RWPE2 (cell line): ENCODE measurements at places on chromosomes 7 and 10.

GRCh38 chr10:71842422-71842821 is 8.6 kb downstream of the PSAP start:
- DNase-seq = no peak

- DNase-seq = no peak
These were observed 27.4 kb upstream of the ELN start for GRCh38 chr7:74000489-74001149.

DNA sequence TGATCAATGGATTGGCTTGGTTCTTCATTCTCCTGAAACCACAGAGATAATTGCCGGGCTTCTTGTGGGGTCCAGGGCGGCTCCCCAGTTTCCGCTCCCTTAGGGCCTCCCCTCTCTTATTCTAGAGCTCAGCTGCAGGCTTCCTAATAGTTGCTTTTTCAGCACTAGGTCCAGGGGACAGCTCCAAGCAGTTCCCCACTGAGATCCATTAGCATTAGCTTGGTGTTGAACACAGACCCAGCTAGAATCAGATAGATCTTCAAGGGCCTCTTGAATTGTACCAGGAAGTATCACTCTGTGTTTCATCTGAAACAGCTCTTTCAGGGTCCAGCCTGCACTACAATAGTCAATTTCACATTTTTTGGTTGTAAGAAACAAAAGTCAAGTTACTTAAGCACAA is 238.7 kb downstream of the SEC23IP start:
- no peak for DNase-seq

DNA sequence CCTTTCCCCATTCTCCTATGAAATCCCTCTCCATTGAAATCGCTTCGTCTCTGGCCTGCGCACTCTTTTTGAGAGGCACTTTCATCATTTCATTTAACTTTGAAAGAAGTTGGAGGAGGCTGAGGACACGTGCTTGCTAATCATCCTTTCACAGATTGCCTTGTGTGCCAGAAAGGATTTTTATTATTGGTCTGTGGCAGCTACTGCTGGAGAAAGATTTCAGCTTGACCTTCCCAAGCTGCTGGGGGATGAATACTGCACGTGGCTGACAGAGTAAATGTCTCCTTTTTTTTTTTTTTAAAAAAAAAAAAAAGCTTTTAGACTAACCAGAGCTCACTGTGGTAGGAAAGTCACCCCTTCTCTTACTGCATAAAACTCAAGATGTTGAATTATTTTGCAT is 44.2 kb upstream of the KCNIP2 start:
- DNase-seq = no peak

DNA sequence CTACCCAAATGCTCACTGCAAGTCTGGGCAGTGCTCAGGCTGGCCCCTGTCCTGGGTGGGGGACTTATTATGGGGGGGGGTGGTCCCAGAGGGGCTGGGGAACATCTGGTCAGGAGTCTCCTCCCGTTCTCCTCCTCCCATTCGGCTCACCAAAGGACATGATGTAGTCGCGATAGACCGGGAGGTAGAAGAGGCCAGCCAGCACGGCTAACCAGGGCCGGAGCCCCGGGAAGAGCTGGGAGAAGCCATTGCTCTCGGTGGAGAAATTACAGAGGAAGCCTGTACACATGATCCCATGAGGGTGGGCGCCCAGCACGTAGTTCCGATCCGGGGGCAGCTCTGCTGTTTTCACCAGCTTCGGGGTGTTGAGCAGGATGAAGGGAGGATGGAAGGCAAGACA is 2.4 kb downstream of the MOGAT3 start:
- DNase-seq = no peak

GRCh38 chr10:132163278-132163765 is 23.4 kb upstream of the DPYSL4 start:
- no peak for DNase-seq

DNA sequence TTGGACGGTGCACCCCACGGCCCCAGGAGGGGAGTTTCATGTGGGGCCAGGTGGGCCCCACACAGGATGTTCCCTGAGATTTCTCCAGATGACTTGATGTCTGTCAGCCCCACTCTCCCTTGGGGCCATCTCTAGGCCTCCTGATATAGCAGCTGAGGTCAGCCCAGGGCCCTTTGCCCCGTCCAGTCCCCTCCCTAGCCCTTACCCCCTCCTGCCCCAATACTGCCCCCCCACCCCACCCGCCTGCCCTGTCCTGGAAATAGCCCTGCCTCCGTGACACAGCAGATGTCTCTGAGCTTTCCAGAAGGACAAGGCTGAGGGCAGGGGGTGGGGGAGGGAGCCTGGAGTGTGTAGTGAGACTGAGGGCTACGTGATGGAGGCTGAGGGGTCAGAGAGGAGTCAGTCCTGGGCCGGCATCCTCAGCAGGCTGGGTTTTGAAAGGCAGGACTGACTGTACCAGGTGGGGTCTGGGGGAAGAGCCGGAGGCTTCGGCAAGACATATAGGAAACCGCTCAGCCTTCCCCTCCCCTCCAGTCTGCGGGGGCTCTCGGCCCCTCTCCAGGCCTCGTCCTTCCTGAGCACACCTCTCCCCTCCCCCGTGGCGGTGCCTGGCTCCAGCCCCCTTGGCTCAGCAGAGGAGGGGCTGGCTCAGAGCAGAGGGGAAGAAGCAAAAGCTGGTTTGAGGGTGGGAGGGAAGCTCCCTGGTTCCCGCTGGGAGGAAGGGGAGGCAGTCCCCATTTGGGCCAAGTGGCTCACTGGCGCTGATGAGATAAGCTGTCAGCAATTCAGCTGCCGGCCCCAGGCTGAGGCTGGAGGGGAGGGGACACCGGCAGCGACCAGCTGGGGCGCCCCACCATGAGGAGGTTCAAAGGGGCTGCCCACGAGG is 2.0 kb downstream of the FLNC start:
- no peak for DNase-seq

- DNase-seq = no peak
These were observed 34.6 kb upstream of the PDK4 start for GRCh38 chr7:95630702-95631458.

DNA sequence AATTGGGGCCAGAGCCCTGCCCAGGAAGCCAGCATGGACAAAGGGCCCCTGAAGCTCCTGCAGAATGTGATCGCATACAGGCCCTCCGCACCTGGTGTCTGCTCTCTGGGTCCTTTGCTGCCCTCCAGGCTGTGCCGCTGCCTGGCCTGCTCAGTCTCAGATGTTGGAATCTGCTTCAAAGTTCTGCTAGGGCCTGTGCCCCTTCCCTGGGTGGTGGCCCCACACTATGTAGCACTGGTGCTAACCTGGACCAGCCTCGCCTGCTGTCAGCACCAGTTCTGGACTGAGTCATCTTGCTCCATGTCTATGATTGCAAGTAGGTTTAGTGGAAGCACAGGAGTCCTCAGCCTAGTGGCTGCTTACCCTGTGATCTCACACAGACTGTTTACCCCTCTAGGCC is 6.3 kb downstream of the MAT1A start:
- no peak for DNase-seq

- DNase-seq = no peak
These were observed 116.0 kb downstream of the VTI1A start for GRCh38 chr10:112562809-112563663.

DNA sequence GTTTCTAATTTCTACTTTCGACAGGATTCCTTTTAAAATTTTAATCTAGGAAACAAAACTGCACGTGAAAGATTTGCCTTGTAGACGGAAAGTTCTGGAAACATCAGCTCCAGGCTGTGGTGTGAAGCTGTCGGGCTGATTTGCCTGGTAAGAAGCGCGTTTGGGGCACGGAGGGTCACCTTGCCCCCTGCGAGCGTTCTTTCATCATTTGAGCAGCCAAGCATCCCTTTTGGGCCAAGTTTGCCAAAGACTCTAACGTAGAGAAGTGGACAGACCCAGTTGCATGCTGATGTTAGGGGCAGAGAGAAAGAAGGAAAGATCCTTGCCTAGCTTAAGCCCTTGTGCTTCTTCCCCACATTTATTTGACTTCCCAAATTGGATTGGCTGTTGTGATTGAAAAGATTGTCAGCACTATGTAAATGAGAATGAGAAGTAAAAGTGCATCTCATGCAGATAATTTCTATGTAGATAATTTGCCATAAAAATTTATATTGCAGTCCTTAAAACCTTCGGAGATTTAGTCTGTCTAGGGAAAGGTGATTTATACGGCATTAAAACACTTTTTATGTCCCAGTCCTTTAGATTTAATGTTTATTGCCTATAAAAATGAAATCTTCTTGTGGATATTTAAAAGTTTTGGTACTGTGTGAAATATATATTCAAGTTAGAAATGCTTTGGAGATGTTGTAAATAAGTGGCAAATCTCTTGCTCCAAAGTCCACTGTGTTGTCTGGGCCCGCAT is 76.1 kb downstream of the CUX1 start:
- DNase-seq = no peak

DNA sequence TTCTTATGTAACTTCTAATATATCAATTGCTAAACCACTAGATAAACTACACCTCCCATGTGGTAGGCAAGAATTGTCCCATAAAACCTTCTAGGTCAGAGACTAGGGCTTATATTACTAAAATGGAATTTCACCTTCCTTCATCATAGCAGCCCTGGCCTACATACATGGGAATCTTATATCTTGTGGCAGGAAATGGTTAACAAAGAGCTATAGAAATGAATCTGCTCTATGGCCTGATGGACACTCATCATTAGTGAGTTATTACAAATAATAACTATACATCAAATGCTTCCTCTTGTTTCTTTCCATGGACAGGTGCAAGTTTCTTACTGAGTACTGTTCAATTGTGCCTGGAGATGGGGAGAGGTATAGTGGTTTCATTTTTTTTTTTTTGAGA is 62.3 kb upstream of the PDLIM1 start:
- no peak for DNase-seq

- DNase-seq = no peak
These were observed 265.2 kb upstream of the PPP2R2D start for GRCh38 chr10:131635564-131636015.

GRCh38 chr10:22626784-22627183 is 87.6 kb downstream of the PIP4K2A start:
- no peak for DNase-seq

- no peak for DNase-seq
These were observed 1.7 kb upstream of the ST7 start for GRCh38 chr7:116951366-116952292.

DNA sequence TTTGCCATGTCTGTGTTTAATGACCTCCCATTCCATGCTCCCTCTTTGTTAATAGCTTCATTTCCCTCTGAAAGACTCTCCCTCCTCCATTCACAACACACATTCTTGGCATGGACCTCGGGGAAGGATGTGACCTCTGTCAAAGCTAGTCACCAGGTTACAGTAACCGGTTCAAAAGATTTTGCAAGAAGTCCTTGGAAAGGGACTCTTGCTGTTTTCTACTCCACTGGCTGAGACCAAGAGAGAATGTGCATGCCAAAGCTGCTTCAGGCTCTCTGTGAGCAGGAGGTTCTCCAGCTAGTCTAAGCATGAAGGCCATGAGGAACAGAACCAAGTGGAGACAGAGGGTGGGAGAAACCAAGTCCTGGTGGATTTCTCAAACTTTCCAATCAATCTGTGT is 732.6 kb downstream of the CCSER2 start:
- DNase-seq = no peak

GRCh38 chr7:132109769-132110168 is 466.5 kb downstream of the PLXNA4 start:
- DNase-seq = no peak

- DNase-seq = no peak
These were observed 568.4 kb downstream of the TCERG1L start for GRCh38 chr10:130742941-130743675.

- no peak for DNase-seq
These were observed 94.0 kb downstream of the ADARB2 start for GRCh38 chr10:1643161-1643907.

DNA sequence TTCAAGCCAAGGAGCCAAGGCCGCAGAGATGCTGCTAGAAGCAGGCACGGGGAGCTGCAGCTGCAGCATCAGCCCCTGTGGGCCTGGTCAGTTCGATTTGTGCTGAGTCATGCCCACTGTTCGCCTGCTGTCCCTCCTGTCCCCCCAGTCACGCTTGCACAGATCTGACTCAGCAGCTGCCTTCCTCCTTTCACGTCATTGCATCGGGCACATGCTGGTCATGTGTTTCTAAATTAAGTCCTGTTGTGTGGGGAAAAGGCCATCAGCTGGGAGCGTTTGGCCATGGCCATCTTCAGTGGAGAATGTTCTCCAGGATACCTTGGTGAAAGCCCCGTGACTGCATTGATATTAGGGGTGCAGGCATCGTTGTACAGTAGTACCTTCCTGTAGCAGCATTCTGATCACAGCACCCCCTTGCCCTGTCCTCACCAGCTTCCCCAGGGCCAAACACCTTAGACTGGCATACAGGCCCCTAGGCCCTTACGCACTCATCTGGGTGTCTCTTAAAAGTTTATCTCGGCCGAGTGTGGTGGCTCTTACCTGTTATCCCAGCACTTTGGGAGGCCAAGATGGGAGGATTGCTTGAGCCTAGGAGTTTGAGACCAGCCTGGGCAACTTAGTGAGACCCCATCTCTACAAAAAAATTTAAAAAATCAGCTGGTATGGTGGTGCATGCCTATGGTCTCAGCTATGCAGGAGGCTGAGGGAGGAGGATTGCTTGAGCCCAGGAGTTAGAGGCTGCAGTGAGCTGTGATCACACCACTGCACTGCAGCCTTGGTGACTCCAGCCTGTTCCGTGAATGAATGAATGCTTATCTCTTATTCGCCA is 23.2 kb downstream of the POR start:
- no peak for DNase-seq

- no peak for DNase-seq
These were observed 335.8 kb downstream of the FRMD4A start for GRCh38 chr10:13994932-13995331.

GRCh38 chr10:43260117-43260761 is 6.6 kb downstream of the RASGEF1A start:
- DNase-seq = no peak

DNA sequence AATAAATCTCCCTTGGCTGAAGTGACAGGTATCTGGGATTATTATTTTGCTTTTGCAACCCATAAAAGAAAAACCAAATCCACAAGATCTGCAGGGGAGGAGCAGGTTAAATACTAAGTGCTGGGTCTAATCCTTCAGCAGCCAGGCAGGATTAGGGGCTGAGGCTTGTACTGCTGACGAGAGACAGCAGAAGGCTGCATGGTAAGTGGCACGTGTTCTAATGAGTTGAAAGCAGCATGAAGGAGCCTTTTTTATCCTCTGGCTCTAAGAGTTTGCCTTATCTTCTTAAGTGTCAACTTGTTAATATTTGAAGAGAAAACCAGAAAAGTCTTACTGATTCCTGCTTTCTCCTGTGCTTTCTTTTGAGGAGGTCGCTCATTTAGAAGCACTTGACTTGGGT is 50.0 kb downstream of the LYZL2 start:
- DNase-seq = no peak

DNA sequence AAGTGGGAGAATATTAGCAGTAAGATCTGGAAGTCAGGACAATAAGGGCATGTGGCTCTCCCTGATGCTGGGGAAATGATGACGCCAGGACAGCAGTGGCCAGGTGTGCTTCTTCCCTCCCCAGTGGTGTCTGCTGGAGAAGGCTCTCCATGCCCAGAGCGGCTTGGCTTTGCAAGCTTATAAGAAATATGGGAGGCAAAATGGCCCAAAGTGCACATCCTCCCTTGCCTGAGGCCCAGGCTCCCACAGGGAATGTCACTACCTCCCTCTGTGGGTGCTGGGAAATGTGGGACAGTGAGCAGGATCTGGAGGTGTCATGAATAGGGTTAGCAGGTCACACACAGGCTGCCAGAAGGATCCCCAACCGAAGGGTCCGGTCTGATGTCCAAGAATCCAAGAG is 17.1 kb upstream of the ZNF488 start:
- DNase-seq = no peak

GRCh38 chr7:134678115-134678514 is 31.5 kb downstream of the BPGM start:
- no peak for DNase-seq
